ENCODE measurements at places on chromosomes 5 and 9.

GRCh38 chr9:85453850-85454249 lies 287.9 kb downstream of the AGTPBP1 start:
- DNase-seq: peak; percentile 47

- no peak for DNase-seq
Observed at GRCh38 chr9:136075881-136076678, 19.0 kb downstream of the NACC2 start.

GRCh38 chr9:93304574-93305496 lies 120.9 kb downstream of the WNK2 start:
- DNase-seq: peak; percentile 84

DNA sequence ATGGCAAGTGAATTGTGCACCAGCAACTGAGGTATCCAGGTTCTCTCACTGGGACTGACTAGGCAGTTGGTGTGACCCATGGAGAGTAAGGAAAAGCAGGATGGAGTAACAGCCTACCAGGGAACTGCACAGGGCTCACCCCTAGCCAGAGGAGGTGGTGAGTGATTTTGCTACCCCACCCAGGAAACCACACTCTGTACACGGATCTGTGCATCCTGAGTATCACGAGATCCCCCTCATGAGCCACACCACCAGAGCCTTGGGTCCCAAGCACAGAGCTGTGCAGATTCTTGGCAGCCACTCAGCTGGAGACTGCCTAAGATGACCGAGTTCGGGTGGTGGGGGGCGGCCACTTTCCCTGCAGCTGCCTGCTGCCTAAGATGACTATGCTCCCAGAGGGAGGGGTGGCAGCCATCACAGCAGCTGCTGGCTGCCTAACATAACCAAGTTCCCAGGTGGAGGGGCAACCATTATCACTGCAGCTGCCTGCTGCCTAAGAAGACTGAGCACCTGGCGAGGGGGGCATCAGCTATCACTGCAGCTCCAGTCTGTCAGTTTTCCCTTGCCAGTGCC lies 48.4 kb upstream of the EFNA5 start:
- DNase-seq: no peak

GRCh38 chr5:90308787-90309585 lies 100.6 kb downstream of the CETN3 start:
- no peak for DNase-seq

DNA sequence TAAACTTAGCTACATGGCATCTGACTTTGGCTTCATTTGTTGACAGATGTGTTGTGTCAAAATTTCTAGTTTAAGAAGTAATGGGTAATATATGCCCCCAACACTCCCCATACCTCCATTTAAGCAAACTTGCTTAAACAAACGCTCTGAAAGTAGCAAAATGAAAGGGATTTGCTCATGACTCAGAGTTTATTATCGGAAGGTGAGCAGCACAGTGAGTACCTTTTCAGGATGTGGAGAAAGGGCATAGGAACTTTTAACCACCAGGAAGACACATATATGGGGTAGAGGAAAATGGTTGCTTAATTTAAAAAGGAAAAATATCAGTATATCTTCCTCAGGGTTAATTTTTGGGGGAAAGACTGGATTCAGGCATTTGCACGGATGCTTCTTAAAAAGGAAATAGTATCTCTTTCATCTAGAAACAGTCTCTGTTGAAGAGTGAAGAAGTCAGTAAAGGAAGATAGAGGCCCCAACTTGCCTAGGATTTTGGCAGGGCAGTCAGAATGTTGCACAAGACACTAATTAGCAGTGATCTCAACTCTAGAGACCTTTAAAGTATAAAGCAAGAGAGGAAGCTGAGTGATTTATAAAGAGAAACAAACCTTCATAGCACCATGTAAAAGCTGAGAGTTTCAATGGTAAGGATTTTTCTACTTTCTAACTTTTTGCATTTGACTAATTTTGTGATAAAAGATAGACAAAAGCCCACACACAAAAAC lies 155.1 kb downstream of the TRIO start:
- no peak for DNase-seq

GRCh38 chr5:104526866-104527265 lies 964.3 kb upstream of the NUDT12 start:
- DNase-seq: no peak

- no peak for DNase-seq
Observed at GRCh38 chr5:28473531-28474107, 1435.2 kb upstream of the CDH9 start.

- DNase-seq: no peak
Observed at GRCh38 chr5:25029004-25029403, 384.2 kb upstream of the CDH10 start.

GRCh38 chr5:172825610-172826204 lies 8.3 kb upstream of the ERGIC1 start:
- DNase-seq: no peak

DNA sequence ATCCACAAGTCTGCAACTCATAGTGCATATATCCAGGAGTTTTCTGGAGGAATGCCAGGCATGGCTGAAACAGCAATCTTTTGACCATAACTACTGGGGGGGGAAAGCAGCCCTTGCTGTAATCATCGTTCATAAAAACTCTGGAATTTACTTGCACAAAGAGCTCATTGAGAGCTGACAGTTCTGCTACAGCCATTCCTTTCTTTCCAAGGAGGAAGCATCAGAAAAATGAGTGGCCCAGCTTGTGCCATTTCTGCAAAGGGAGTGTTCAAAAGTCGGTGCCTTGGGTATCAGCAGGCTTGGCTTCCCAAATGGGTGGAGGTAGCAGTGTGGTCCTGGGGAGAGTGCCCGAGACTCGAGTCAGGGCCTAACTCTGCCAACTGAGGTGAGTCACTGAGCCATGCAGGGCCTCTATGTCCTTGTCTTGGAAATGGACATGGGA lies 101.5 kb downstream of the GCNT1 start:
- DNase-seq: no peak

DNA sequence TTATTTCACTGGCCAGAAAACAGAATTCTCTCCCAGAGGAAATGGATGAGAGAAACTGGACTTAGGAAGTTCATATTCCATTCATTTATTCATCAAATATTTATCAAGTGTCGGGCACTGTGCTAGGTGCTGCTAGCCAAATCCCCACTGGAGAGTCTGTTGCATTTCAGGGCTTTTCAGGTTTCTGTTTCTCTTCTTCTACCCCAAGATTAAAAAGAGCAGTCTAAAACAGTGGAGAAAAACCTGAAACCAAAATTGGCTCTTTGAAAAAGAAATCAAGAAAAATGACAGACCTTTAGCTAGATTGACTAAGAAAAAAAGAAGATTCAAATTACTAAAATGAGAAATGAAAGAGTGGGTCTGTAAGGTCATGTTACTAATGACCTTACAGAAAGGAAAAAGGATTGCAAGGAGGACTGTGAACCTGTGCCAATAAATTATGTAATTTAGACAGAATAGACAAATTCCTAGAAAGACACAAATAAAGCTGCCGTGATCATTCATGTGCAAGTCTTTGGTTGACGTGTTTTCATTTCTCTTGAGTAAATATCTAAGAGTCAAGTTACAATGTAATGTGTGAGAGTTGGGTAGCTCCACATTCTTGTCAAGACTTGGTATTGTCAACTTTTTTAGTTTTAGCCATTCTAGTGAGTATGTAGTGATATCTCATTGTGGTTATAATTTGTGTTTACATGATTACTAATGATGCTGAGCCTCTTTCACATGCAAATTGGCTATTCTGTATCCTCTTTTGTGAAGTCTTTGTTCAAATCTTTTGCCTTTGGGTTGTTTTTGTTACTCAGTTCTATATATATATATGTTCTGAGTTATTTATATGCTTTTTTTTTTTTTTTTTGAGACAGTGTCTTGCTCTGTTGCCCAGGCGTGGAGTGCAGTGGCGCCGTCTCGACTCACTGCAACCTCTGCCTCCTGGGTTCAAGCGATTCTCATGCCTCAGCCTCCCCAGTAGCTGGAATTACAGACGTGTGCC lies 23.7 kb downstream of the SNX30 start:
- no peak for DNase-seq

DNA sequence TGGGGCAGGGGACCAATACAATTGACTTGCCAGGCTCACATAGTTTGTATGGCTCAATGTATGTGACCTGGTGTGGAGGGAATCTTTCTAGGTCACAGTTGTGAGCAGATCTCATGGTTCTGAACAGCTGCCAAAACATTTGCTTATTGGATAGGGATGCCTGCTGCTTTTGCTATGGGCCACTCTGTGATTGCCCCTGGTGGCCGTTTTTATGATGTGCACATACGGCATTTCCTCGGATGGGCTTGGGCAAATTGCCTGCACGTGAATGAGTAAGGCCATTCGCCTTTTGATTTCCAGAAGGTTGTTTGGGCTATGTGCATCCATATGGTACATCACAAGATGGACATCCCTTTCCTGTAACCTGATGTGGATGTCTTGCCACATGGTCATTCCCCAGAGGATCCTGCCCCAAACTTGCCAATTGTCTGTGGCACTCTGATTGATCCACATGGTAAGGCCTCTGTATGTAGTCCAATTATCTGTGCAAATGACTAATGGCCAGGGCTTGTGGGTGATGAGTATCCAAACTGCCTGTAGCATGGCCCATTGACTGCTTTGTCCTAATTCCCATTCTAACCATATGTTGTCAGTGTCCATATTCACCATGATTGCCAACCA lies 10.7 kb upstream of the SLC22A4 start:
- DNase-seq: no peak

DNA sequence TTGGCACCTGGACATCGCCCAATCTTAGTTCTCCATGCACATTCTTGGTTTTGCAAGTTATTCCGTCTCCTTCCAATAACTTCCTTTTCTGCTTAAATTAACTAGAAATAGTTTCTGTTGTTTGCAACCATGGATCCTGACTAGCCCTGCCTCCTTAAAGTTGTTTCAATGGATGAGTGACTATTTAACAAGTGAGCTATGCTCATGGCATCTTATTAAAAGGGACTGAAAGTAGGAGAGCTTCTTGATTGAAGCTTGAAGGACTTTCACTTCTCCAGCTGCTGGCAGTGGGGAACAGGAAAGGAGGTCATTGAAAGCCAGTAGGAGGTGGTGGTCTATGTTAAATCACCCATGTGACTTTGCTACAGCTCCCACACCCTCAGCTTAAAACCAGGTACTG lies 466.8 kb downstream of the ARHGEF28 start:
- DNase-seq: no peak

- DNase-seq: no peak
Observed at GRCh38 chr5:56737951-56738606, 77.3 kb upstream of the MAP3K1 start.

GRCh38 chr5:71836559-71837112 lies 117.6 kb downstream of the CARTPT start:
- DNase-seq: no peak
